ENCODE measurements at places on chromosomes 7 and 10.

GRCh38 chr7:51700593-51701215, 384.1 kb upstream of the COBL start:
- DNase-seq = no peak

GRCh38 chr10:26879744-26880143, 19.0 kb upstream of the ABI1 start:
- DNase-seq = no peak

DNA sequence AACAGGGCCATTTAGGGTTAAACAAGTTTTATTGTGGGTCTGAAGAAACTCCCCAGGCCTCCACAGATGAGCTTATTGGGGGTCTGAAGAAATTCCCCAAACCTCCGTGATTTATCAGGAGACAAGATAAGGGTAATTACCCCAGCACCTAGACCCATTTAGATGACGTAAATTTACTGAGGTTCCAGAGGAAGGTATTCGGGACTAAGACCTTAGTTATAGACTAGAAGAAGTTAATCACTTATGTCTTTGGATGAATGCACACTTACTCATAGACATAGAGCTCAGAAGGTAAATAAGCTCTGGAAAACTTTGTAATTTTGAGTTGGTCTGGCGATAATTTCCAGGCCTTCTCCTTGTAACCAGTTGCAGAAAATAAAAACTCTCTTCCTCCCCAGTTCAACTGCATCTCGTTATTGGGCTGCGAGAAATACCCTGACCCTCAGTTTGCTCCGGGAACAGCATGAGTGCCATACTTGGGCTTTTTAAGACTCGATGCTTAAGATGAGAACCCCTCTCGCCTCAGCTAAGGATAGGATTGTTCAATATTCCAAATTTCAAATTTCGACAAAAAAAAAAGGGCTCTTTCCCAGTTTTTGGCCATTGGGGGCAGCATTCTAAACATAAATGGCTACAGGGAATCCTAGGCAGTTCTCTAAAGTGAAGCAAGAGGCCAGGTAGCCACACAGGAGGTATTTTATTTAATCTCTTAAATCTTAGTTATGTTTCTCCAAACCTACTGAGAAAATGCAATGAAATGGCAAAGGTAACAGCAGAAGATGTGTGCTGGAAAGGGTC, 74.7 kb upstream of the PFKP start:
- DNase-seq = no peak

DNA sequence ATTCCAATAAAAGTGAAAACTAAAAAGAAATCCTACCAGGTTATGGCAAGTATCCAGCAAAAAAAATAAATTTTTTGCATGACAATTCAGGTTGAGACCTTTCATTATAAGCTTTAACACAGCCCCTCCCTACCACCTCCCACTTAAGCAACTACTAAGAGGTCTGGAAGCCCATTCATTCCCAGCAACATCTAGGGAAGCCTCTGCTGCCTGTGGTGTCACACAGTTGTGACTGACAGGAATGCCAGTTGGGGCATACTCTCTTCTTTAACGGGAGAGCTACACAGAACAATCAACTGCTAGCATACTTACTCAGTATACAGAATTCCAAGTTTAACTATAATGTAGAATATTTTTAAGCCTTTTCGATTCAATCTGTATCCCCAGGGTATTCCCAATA, 27.8 kb downstream of the ABI1 start:
- no peak for DNase-seq

DNA sequence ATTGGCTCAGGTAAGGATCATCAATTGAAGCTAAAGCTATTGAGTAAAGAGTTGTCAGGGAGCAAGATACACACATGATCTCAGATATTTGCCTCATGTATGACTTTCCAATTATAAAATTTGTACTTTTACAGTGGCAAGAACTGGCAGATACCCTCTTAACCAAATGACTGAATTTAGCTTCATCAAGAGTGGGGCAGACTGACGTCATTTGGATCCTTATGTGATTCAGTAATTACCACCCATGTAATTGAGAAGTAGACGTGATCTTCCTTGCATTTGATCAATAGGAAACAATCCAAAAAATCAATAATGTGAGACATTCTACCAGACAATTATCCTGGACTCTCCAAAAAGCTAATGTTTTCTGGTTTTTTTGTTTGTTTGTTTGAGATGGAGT, 8.9 kb downstream of the LRRC72 start:
- DNase-seq = no peak

DNA sequence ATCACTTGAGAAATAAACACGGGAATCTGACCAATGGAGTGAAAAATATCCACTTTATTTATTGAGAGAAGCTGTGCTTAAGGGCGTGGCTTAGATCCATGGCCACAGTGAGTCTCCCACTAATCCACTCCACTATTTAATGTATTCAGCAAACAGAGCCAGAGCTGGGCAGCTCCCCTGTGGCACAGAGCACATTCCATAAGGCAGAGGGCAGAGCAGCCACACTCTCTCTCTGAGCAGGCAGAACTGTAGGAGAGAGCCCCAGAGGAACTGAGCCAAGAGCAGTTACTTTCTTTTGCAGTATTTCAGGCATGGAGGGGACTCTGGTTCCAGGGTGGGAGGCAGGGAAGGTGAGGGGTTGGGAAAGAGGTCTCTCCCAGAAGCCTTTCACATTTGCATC, 106.0 kb downstream of the GALNT17 start:
- no peak for DNase-seq

DNA sequence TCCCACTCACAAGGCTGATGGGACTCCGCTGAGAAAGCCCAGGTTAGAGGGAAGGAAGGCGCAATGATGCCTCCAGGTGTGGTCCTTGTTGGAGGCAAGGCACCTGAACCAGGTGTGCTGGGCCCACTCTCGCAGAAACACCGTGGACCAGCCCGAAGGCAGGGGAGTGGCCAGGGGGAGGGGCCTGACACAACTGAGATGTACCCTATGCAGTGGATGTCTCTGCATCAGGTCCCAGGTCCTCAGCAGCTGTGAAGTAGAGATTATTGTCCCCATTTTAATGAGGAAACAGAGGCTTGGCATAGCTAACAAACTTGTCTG, 32.0 kb downstream of the GBX1 start:
- no peak for DNase-seq

DNA sequence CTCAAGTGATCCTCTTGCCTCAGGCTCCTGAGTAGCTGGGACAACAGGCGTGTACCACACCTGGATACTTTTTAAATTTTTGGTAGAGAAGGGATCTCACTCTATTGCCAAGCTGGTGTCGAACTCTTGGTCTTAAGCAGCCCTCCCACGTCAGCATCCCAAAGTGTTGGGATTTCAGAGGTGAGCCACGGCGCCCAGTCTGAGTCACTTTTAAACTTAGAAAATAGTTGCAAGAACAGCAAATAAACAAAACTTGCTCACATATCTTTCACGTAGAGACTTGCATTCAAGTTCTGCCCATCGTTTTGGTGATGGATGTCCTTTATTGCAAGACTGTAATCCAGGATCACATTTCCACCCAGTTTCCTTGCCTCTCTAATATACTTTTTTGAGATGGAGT, 16.6 kb downstream of the GTF2I start:
- no peak for DNase-seq

DNA sequence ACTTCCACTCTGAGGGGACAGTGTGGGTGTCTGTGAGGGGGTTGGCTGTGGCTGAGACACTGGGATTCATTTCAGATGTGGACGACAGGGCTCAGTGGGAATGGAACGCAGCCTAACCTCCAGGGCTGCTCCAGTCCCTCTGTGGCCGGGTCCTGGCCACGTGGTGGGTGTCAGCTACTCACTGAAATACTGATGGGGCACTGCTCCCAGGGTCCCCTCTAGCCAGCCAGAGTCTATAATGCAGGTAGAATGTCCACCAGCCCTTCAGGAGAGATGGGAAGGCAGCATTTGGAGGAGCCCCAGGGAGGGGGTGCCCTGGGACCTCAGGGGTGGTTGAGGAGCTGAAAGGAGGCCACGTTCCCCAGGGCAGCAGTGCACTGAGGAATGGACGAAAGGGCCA, 87.2 kb upstream of the LANCL2 start:
- no peak for DNase-seq

GRCh38 chr7:270351-270983, 19.5 kb upstream of the FOXL3 start:
- no peak for DNase-seq

- DNase-seq = no peak
These were observed 48.0 kb downstream of the ZNF467 start for GRCh38 chr7:149725426-149725821.

GRCh38 chr7:157925383-157925875, 588.6 kb downstream of the DNAJB6 start:
- DNase-seq = no peak

DNA sequence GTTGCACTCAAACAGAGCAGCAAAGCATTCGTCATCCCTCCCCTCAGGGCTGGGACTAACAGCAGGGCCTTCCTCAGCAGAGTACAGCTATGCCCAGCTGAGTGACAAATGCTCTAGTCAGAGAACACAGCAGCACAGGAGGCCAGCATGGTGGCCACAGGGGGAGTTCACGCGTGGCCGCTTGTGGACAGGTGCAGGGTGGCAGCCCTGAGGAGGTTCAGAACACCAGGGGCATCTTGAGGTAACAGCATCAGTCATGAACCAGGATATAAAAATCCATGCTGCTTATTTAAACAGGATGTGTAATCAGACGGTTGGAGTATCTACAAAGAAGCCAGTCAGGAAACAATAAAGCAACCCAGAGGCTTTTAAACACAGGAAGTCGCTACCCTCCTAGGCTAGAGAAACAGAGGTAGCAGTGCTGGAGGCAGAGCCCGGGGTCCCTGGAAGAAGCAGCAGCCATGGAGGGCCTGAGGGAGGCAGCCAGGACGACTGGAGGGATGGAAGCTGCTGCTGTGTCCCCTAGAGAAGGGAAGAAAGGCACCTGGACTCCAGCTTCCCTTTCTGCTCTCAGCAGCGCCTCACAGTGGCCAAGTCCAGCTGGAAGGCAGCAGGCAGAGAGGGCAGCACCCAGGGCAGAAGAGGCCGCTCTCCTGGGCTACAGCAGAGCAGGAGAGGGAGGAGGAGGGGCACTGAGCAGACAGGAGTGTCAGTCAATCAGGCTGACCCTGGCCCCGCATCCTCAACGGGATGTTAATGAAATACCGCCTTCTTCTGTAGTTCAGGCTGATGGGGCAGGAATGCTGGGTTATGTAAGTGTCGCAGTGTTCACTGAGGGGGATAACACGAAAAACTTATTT, 70.8 kb upstream of the UCN3 start:
- peak; percentile 84 for DNase-seq

DNA sequence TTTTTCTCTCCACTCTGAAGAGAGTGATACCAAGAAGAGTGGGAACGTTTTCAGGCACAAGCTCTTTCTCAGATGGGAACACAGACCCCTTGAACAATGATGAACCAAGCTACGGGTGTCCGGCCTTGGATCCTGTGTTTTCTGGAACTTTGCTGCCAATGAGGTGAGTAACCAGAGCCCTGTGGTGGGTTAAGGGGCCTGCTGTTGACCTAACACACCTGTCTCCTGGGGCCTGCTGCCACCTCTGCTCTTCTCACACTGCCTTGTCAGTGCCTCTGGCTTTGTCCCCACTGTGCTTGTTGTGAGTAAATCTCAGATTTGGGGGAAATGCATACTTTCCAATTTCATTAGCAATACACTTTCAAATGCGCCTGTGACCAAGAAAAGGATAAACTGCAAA, 1.4 kb upstream of the PKD1L1 start:
- DNase-seq = no peak

DNA sequence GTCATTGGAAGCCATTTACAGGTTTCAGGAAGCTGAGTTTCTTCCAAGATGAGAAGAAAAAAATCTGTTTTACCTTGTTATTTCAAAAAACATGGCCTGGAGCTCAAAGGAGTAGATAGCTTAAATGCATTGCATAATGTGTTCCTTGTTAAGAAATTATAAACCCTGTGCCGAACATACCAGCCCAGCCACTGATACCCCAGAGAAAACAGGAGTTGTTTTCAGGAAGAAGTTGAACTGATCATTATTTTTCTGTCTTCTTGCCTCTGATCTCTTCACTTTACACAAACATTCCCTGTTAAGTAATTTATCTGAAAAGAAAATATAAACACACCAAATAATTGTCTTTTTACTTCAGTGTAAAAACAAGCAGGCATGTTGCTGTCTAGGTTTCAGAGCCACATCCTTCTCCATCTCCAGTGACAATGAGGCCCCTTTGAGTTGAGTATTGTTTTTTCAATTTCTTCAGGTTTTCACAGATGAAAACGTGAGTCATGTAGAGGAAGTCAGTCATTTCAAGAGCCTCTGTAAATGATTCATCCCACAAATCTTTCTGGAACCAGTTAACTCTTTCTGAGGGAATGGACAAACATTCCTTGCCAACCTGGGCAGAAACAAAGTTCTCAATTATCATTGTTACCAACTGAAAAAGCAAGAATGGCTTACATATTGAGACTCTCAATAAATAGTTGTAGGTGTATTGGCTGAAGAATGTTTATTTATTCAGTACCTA, 244.2 kb downstream of the IPMK start:
- peak; percentile 21 for DNase-seq

DNA sequence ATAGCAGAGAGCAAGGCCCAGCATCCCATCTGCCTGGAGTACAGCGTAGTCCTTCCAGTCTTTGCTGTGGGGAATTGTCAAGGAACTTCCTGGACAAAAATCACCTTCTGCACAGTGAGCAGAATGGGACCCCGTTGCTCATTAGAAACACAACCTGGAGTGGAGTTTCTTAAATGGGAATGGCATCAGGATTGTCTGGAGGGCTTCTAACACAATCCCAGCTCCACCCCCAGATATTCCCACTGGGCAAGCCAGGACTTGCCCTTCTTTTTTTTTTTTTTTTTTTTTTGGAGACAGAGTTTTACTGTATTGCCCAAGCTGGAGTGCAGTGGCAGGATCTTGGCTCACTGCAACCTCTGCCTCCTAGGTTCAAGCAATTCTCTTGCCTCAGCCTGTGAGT, 356.4 kb downstream of the GALNT17 start:
- DNase-seq = no peak

- DNase-seq = no peak
These were observed 36.0 kb upstream of the OTUD1 start for GRCh38 chr10:23402856-23403255.

DNA sequence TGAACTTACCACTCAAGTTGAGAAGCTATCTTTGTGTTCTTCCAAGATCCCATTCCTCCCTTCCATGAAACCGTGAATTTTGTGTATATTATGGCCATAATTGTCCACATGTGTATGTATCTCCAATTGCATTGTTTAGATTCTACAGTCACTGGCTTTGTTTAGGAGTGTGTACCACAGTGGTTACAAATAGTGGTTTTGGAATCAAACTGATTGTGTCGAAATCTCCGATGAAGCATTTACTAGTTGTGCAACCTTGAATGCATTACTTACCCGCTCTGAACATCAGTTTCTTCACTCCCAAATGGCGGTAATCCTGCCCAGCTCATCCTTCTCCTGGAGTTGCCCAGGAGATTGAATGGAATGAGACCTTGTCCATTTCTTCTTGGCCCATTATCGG, 145.0 kb upstream of the ZNF32 start:
- no peak for DNase-seq

DNA sequence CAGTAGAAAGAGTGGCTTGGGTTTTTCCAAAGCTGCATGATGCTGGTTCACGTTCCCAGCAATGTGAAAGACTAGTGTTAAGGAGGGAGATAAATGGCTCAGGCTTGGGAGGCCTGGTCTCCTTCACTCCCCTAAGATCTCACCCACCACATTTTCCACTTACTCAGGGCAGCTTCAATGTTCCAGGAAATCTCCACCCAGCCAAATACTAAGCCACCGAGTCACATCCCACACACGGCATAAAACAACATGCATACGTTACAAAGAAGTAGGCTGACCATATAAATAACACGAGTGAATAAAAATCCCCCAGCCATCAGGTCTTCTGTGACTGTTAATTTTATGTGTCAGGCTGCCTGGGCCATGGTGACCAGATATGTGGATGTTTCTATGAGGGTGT, 303.5 kb downstream of the SFMBT2 start:
- no peak for DNase-seq

Data from activated CD4-positive, alpha-beta T cell treated with anti-CD3 and anti-CD28 coated beads, Interleukin-2, Interleukin-4, amounts not matched to agents 100 ng/mL and 50 ng/mL, durations not matched to agents 16 hours and 8 hours (primary cell).